ENCODE measurements at places on chromosomes 1 and 21.

- peaks cover 72% of the 10 kb centered on the region for H3K36me3 ChIP-seq
- H3K27me3 ChIP-seq = no peaks in the 10 kb centered on the region
- peaks cover 6% of the 10 kb centered on the region for H3K4me1 ChIP-seq
- H3K4me3 ChIP-seq = no peak overlapping the region
- H3K27ac ChIP-seq = no peak overlapping the region
- no peak for DNase-seq
These were observed 13.5 kb downstream of the ATP1A2 start for GRCh38 chr1:160129046-160129445.

GRCh38 chr1:229629261-229629660 lies 3.2 kb downstream of the URB2 start:
- no peak overlapping the region for H3K4me3 ChIP-seq
- H3K4me1 ChIP-seq = peaks cover 6% of the 10 kb centered on the region
- H3K27me3 ChIP-seq = no peaks in the 10 kb centered on the region
- peaks cover 54% of the 10 kb centered on the region for H3K36me3 ChIP-seq
- DNase-seq = no peak

DNA sequence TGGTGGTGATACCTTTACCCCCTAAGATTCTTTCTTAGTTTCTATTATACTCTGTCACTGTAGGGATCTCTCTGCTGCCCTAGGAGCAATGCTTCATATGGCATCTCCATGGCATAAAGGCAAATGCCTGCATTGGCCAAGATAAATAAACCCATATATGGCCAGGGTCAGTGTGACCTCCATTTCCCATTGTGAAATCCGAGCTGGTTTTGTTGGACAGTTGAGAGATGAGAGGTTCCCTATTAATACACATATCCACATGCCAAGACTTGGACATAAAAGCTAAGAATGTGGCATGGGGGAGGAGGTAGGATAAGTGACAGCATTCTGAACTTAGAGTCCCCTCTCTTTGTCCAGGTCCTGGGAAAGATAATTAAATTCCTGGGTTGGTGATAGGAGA lies 1.4 kb downstream of the TPM3 start:
- H3K36me3 ChIP-seq = no peaks in the 10 kb centered on the region
- H3K4me3 ChIP-seq = no peak overlapping the region
- H3K27ac ChIP-seq = no peak overlapping the region
- H3K27me3 ChIP-seq = no peaks in the 10 kb centered on the region
- no peak for DNase-seq

- H3K36me3 ChIP-seq = no peaks in the 10 kb centered on the region
- H3K27me3 ChIP-seq = no peaks in the 10 kb centered on the region
- H3K27ac ChIP-seq = no peak overlapping the region
- no peak for DNase-seq
- no peak overlapping the region for H3K4me3 ChIP-seq
These were observed 708.8 kb upstream of the CHRM3 start for GRCh38 chr1:238677567-238677966.

DNA sequence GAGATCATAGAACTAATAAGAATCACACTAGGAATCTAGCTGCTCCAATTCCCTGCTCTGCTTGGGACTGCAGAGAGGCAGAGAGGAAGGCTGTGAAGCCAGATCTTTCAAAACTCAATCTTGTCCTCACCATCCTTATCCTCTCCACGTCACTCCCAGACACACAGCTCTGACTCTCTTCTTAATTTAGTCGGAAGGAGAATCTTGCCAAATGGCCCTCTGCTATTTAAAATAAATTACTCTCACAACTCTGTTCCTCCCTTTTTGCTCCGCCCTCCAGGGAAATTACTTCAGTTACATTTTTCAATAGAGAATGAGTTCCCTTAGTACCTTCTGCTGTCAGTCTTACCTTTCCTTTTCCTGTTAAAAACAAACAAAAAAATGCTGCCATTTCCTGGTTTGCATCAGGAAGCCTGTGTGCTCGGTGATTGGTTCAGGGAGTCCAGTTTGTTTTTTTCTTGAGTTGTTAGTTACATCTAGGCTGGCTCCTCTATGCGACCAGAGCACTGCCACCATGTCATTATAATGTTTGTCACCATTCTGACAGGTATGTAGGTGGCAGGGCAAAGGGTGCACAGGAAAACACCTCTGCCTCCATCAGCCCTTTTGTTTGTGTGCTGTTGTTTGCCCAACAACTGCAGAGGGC lies 80.1 kb downstream of the FCRL5 start:
- DNase-seq = no peak
- H3K36me3 ChIP-seq = no peaks in the 10 kb centered on the region
- H3K27ac ChIP-seq = no peak overlapping the region
- no peaks in the 10 kb centered on the region for H3K4me1 ChIP-seq
- no peaks in the 10 kb centered on the region for H3K27me3 ChIP-seq
